Dorsolateral prefrontal cortex (tissue), 122 donors: ENCODE measurements at places on chromosomes 7 and 10.

DNA sequence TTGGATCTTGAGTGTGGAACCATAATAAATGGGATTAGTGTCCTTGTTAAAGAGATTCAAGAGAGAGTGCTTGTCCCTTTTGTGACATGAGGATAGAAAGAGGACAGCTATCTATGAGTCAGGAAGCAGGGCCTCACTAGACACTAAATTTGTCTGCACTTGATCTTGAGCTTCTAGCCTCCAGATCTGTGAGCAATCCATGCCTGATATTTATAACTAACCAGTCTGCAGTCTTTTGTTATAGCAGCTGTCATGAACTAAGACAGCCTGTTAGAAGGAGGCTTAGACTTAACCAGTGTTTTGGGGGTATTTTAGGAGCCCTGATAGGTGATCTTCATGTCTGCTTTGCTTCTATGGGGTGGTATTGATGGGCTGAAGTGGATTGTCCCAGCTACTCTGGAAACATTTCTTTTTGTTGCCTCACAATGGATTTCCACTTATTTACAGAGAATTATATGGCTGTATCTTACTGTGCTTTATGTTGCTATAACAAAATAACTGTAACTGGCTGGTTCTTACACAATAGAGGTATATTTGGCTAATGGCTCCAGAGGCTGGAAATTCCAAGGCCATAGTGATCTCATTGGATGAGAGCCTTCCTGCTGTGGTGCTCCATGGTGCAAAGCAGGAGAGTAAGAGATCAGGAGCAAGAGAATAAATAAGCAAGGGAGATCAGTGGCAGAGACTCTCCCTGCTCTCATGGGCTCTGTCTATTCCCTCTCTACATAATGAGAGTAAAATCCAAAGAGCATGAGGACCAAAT lies 23.4 kb upstream of the AKR1C3 start:
- DNase-seq: no peak

- no peak for DNase-seq
These were observed 90.1 kb downstream of the ZNF33B start for GRCh38 chr10:42548254-42548653.

- DNase-seq: no peak
These were observed 77.0 kb downstream of the OSBPL3 start for GRCh38 chr7:24902931-24903330.

DNA sequence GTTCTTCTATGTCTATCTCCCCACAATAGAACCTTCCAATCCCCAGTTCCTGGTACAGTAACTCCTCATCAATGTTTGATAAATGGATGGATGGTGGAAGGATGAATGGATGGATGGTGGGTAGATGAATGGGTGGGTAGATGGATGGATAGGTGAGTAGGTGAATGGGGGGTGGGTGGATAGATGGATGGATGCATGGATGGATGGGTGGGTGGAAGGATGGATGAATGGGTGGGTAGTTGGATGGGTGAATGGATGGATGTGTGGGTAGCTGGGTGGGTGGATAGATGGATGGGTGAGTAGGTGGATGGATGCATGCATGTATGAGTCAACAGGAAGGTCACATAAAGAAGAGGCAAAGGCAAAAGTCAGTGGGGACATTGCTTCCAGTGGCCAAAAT lies 116.8 kb downstream of the GRID1 start:
- DNase-seq: no peak

DNA sequence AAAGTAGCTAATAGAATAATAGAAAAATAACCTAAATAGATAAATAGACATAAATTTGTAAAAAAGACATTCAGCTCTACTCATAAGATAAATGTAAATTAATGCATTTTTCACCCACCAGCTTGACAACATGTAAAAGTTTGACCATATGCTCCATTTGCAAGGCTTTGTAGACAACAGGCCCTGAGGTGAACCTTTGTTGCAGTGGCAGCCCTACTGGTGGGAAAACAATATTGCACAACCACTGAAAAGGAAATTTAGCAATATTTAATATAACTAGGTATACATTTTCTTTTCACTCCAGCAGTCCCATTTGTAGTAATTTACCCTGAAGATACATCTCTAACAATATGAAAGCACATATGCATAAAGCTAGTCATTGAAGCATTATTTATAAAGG lies 39.0 kb upstream of the ADRA2A start:
- DNase-seq: no peak

DNA sequence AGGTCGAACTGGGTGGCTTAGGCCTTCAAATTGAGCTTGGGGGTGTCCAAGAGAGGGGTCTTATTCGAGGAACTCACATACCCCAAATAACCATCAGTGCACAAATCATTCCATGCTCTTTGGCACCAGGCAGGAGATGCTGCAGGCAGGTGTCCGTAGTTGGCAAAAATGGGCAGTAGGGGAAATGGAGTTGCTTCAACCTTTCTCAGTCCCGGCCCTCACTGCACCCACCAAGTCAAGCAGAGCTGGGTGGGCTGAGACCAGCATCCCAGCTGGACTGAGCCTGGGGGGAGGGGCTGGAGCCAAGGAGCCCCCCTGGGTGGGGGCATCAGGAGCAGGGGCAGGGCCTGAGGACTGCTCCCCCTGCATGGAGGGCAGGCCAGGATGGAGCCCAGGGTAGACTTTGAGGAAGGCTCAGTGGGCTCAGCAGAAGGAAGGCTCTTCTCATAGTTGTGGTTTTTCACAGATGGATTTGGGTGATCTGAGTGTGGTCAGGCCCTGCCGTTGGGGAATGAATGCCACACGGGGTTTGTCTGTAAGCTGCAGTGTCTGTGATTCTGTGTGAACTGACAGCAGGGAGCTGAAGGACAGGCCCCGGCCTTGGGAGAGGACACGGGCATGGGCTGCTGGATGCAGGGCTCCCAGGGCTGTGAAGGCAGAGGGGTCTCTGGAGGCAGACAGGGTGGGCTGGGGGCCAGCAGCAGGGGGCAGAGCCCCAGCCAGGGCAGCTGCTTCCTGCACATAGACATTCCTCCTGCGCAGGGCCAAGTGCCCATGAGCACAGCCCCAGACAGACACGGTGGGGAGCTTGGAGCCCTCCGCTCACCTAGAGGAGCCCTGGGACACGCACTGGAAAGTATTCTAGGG lies 144.5 kb downstream of the ADCY1 start:
- peak; percentile 36 for DNase-seq

DNA sequence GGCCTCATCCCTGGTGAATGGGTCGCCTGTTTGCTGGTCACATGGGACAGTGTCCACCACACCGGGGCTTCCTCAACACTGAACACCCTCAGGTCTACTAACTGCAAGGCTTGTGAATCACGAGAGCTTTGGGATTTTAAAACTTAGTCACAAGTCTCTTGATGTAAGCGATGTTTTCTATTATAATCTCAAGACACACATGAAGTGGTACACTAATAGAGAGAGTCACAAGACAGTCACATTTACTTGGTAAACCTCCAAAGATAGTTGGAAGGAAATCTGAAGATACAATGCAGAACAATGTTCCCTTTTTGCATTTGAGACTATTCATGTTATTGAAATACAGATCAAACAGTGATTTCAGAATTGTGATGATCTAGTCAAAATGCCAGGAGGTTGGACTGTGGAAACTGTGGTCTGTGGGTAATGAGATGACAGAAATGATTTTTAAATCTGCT lies 233.1 kb upstream of the KLF6 start:
- DNase-seq: no peak

GRCh38 chr10:119289227-119289920 lies 82.0 kb downstream of the GRK5 start:
- DNase-seq: no peak

DNA sequence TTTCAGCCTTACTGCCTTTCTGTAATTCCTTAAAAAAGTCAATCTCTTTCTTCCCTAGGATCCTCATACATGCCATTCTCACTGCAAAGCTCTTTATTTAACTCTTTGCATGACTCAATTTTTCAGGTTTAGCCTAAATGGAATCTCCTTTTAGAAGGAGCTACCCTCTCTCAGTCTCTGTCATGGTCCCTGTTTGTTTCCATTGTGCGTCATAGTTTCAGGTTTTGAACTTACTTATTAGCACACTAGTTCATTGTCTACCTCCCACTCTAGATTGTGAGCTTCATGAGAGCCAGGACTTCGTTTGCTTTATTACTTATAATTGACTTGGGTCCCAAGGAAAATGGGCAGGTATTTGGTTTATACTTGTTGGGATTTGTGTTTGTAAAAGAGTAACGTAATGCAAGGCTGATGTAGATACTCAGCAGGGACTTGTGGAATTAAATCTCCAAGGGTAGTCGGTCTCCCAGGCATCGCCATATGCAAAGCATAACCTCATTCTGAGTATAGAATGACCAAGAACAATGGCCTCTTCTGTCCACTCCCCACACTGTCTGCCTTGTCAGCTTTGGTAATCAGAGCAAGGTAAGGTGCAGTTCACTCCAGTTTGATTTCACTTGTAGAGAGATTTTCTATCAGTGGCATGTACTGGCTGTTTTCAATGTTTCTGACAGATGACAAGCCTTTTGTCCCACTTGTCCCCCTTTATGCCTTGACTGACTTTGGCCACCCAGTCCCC lies 252.0 kb downstream of the SORCS3 start:
- DNase-seq: no peak

GRCh38 chr7:13998866-13999265 lies 9.4 kb upstream of the ETV1 start:
- DNase-seq: no peak

DNA sequence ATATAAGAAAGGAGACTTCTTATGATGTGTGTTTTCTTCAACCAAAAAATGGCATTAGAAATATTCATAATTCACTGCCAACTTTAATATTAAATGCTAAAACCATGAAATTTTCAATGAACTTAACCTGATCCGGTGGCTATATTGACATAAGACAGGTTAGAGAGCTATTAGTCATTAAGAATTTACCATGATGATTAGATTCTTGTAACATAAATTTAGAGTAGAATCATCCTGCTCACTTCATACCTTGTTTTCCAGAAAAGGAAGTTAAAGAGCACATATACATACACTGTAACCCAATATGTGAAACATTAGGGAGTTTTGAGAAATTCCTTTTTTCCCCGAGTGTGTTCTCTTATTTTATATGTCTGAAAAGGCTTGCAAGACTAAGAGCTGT lies 430.3 kb upstream of the SEMA3A start:
- DNase-seq: no peak

DNA sequence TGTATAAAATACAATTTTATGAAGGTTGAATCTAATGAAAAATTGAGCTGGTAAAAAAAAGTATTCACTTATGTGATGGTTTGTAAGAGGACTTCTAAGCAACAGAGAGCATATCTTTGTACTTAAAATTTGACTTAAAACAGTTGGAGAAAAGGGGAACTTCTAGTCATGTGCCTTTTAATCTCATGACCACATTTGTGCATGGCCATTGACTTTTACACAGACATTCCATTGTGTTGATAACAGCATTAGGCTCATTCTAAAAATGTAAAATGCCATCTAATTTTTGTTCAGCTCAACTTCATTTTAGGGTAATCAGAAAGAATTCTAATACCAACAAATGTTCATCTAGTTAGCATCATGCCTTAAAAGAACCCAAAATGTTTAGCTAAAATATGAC lies 119.9 kb downstream of the HPSE2 start:
- no peak for DNase-seq

- no peak for DNase-seq
These were observed 172.3 kb upstream of the ADO start for GRCh38 chr10:62632071-62632809.

DNA sequence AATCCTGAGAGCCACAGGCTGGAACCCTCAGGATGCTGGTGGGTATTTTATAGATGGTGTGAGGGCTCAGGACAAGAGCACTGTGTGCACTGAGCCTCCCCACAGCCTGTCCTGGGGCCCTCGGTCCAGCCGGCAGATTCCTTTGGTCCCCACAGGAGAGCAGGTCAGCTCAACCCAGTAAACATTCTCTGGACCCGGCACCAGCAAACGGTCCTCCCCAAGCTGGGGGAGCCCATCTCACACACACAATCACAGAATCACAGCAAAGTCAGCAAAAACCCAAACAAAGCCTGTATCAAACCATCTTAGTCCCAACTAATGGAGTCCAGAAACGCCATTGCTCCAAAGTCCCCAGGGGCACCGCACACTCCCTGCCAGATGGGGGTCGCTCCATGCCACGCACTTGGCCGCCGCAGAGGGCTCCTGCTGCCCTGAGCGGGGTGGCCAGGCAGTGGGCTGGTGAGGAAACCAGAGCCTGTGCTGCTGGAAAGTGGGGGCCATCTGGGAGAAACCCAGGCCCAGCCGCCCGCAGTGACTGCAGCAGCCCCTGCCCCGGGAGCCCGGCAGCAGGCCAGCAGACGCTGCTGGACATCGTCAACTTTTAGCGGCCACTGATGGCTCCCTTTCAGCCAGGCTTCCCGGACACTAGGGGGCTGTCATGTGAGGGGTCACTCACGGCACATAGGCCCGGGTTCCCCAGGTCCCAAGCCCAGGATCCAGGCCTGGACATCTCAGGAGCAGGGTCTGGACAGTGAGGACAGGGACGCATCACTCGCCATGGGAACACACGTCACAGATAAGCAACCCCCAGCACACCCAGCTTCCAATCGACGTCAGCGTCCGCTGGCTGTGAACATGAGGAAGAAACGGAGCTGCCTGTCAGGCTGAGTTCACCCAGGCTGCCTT lies 52.6 kb downstream of the DPYSL4 start:
- DNase-seq: no peak

GRCh38 chr7:130654850-130655249 lies 13.7 kb downstream of the COPG2 start:
- DNase-seq: no peak

GRCh38 chr7:52273685-52274610 lies 761.5 kb upstream of the POM121L12 start:
- no peak for DNase-seq

GRCh38 chr7:47970761-47971160 lies 8.7 kb downstream of the HUS1 start:
- no peak for DNase-seq

DNA sequence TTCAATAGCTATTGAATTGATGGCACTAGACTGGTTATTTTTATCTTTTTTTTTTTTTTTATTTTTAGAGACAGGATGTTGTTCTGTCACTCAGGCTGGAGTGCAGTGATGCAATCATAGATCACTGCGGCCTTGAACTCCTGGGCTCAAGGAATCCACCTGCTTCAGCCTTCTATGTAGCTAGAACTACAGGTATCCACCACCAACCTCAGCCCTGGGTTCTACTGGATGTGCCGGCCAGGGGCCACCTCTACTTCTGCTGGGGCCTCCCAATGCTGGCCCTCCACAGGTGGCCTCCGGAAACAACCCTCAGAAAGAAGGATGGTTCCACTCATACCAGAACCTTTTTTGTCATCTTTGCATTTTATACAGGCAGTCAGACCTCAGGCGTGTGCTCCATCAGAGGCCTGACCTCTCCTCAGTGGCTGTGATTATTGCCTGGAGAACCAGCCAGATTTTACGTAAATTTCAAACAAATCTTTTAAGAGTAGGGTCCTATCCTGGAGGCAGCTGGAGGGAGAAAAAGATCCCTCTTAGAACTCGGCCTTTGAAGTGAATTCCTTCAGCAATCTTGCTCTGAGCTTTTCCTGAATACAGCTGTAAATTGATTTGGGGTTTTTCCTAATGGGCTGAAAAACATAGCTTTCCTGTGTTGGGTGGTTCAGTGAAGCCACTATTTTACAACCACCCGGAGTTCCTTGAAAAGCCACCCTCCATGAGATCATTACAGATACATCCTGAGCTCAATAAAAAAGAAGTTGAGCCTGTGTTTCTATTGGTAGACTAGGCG lies 110.0 kb downstream of the SPAG6 start:
- DNase-seq: no peak

- no peak for DNase-seq
These were observed 14.1 kb downstream of the CHN2 start for GRCh38 chr7:29208410-29209250.
